Activated CD8-positive, alpha-beta memory T cell treated with anti-CD3 and anti-CD28 coated beads for 4 hours (primary cell): ENCODE measurements at places on chromosomes 5 and 9.

- DNase-seq, result no peak
These were observed 93.3 kb downstream of the TLE1 start for GRCh38 chr9:81595887-81596543.

DNA sequence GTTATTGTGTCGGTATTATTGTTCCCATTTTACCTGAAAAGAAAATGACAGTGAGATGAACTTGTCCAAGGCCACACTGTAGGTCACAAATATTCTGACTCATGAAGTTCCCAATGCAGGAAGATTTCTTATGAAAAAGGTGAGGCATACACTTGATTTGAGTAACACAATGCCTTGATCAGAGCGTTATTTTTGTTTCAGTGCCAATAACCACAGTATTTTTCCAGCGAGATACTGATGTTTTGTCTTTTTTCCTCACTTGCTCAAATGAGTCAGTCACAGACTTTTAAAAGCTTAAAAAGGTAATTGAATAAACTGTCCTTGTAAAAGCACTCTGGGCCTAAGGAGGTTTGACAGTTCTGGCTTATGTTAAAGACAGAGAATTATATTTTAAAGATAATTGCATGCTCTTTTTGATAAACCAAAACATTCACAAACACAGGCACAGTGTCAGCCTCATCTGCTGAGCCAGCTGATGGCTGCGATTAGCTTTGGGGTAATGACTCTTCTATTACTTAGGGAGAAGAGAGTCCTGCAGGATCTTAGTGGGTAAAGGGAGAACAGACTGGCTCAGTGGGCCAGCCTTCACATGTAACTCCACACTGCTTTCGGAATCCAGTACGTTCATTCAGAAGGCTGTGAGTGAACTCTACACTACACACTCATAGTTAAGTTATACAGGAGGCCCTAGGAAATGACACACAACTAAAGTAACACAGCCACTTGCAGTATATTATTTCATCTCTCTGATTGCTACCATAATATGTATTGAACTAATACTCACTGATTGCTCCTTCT is 165.5 kb upstream of the CD180 start:
- DNase-seq, result no peak

DNA sequence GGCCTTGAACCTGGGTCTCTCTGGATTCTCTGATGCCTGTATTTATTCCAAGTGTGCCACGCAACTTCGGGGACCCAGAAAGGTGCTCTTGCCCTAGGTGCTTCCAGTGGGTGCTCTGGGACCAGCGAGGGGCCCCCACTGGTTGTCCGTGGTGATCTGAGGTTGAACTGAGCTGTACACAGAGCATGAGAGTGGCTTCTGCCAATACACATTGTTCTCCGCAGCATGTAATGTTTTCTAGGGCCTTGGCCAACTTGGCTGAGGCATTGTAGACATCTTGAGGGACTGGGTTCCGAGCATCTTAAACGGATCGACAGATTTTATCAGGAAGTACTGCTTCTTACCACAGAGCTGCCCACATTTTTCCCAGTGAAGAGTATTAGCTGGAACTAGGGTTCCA is 117.9 kb downstream of the MTX3 start:
- no peak for DNase-seq

DNA sequence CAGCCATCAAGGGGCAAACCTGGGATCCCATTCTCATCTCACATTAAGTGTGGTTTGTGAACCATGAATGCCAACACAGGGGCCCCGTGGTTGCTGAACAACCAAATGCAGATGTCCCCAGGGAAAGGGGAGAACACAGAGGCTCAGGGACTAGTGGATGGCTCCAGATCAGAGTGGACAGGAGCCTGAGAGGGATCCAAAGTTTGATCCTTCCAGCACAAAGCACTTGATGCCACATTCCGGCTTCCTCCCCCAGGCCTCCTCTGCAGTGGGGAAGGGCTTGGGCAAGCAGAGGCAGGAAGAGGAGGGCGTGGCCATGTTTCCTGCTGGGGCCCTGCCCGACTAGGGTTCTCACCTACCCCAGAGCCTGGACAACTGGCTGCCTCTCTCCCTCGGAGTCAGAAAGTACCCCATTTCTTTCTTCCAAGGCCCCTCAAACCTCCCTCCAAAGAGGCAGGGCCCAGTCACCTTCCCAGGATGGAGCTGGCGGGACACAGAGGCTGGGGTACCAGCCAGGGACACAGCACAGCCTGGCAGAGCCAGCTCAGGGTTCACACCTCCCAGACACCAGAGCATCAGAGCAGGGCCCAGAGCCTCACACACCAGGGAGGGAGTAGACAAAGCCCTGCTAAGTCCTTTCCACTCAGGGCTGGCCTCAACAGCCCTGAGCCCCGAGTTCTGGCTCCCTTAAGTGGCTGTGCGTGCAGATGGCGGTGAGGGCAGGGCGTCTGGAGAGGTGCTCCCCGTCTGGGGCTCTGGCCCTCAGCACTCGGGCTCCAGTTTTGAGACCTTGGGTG is 4.3 kb upstream of the RNF44 start:
- DNase-seq, result no peak

- no peak for DNase-seq
These were observed 18.0 kb downstream of the NEURL1B start for GRCh38 chr5:172658961-172659501.

DNA sequence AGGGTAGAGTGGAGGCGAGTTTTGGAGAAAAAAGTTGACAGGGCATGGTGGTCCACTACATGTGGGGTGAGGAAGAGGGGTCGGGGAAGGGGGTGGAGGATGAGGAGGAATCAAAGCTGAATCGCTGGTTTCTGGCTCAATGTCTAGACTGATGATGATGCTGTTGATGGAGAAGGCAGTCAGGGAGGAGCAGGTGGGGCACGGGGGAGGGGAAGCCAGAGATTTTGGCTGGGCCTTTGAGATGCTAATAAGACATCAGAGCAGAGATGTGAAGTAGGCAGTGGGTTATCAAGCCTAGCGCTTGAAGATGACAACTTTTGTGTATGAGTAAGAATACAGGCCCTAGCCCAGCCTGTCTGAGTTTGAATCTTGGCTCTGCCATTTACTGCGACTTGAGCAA is 32.4 kb upstream of the TTC23L start:
- no peak for DNase-seq

GRCh38 chr9:90508940-90509339 is 133.7 kb downstream of the DIRAS2 start:
- DNase-seq, result no peak

- no peak for DNase-seq
These were observed 154.0 kb downstream of the BARX1 start for GRCh38 chr9:93801120-93801519.

DNA sequence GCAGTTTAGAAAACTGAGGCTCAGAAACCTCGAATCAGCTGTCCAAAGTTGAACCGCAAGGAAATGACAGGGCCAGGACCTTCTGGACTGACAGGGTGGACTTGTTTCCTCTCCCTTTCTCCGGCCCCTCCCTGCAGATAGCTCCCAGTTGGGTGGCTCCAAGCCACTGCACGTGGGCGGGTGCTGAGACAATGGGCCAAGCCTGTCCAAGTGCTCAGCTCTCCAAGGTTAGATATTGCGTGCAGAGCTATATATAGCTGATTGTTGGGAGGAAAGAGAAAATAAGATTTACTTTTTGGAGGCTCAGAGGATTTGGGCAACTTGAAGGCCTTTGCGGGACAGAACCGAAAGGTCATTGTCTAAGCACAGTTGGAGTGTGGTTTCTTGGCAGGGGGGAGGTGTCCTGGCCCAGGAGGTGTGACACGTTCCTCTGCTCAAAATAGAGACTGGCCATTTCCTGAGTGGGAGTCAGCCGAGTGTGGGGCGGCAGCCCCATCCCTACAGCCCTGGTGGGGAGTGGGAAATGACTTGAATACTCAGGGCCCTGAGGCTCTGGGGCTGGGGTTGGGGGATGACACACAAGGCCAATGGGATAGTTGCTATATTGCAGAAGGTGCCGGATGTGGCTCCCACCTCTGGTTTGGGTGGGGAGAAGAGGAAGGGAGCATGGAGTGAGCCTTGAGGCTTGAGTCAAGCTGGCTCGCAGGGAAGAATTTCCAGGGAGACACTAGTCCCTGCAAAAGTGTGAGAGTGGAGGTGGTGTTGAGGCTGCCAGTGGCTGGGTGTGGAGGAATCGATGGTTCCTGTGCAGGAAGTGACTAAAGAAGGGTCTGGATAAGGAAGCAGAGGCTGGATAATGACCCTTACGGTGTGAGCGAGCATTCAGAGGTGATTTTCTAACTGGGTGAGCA is 44.4 kb upstream of the SMAD5 start:
- no peak for DNase-seq

DNA sequence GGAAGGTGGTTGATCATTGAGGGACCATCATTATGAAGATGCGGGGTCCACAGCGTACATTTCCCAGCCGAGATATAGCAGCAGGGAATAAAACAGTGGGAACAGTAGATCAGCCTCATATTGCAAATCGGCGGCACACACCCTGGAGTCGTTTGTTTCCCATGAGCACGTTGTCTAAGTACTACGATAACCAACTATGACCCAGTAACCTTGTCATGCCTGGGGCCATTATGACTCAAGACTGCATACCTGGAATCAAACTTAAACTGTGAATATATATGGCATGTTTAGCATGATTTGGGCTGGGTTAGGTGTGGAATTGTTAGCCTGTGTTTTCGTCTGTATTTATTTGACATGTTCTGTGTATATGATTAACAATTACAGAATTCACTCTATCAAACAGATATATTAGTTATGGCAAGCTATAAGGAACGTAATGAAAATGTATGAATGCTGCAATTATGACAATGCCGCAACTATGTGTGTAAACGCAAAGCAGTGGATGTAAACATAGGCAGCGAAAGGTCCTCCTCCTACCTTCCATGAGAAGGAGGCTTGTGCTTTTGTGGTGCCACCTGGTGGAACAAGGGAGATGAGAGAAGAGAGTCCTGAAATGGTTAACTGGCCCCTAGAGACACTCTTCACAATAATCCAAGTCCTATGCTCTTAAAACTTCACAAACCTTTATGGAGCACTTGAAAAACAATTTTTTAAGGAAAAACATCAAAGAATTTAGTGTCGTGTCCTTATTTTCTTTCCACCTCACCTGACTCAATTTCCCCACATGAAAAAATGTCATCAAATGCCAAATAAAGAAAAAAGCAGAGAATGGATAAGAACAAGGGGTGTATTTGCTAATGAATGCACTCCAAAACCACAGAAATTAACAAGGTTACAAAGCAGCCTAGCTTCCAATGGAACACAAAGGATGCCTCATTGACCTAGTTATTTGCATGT is 47.1 kb downstream of the SEMA5A start:
- DNase-seq, result no peak

DNA sequence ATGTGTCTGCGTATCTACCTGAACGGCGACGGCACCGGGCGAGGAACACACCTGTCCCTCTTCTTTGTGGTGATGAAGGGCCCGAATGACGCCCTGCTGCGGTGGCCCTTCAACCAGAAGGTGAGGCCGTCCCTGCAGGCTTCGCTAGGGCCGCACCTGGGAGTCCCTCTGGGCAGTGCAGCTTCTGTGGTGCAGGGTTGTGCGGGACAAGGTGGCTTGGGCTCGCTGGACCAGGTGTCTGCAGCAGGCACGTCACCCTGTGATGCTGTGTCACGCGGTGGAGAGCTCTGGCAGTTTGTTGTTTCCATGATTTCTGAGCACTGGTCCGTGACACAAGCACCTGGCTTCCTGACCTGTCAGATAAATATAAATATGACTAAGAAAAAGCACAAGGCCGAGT is 20.7 kb downstream of the FBXW5 start:
- DNase-seq, result no peak

DNA sequence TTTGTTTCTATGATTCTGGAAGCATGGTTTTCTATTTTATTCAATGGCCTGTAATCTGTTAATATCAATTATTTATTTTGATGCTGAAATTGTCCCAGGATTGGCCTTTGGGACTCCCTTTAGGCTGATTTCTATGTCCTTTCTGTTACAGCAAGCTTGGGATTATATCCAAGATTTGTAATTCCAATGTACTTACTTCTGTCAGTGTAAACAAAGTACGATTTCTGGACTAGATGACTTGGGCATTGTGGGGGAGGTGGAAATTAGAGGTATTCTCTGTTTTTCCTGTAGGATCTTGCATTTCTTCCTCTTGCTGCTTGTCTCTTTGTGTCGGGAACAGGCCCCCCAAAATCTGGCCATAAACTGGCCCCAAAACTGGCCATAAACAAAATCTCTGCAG is 3.7 kb downstream of the PCDHGA12 start:
- DNase-seq, result no peak

DNA sequence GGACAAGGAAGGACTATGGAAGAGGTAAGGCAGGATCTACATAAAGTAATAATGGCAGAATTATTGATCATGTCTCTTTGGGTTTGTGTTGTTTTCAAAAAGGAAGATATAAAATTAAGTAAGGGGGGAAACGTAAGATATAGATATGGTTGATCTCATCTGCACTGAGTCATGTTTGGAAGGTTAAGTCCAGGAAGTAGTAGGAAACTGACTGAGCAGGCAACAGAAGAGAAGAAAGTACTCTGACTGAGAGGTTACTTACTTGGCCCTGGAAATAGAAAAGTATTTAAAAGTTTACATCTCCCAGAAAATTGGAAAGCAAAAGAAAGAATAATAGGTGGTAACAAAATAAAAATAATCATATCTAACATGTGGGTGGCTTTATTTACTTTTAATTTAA is 405.3 kb upstream of the RGMB start:
- no peak for DNase-seq

- no peak for DNase-seq
These were observed 885 bp downstream of the MPDZ start for GRCh38 chr9:13278368-13279246.
